Transverse colon (tissue), 4 donors: ENCODE measurements at places on chromosomes 5 and 9.

- DNase-seq, result no peak
Observed at GRCh38 chr5:51449026-51449425, 65.8 kb downstream of the ISL1 start.

GRCh38 chr5:32461441-32462120 is 17.0 kb upstream of the ZFR start:
- no peak for DNase-seq

DNA sequence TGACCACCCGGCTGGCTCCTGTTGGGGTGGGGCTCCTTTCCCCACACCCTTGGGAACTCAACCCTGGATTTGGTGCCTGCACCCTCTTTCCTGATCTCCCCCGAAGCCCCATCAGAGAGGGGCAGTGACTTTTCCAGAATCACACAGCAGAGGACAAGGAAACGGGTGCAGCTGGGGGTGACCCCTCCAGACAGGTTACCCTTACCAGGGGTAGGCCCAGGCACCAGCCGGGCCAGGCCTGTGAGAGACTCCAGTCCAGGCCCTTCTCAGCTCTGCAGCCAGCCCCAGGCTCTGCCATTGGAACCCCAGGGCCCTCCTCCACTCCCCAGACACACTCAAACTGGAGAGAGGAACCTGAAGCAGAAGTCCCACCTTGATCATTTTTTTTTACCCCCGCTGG is 19.0 kb upstream of the PHYHD1 start:
- DNase-seq, result no peak

DNA sequence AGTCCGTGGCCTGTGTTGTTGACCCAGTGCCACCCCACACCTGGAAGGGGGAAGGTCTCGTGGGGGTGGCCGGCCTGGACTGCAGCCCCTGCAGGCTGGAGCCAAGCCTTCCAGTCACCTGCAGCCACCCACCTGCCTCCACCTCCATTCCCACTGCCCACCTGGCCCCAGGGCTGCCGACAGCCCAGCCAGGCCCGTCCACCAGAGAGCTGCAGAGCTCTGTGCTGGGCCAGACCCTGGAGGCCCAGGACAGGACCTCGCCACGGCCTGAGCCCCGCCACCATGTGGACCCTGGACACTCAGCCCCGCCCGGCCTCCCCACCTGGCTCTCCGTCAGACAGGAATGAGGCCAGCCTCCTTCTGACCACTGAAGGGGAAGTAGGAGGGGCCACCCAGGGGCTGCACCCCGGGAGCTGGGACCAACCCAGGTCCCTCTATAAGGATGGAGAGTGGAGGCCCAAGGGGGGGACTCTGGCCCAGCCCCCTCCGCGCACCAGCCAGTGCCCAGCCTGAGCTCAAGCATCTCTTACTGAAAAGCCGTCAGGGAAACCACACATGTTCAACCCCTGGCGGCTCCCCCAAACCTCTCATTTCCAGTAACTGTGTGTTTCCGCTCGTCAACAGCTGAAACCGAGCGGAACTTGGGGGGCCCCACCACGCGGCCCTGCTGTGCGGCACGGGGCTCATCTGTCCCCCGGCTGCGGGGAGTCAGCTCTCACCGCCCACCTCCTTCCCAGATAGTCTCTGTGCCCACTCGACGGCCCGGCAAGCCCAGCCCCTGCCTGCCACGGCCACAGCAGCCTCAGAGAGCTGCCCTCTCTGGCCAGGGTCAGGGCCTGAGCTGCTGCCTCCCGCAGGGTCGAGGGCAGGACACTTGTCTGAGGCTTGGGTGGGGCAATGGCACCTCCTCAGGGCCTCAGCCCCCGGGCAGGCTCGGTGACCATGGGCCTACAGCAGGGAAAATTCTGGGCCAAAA is 12.8 kb downstream of the NOTCH1 start:
- DNase-seq, result no peak

DNA sequence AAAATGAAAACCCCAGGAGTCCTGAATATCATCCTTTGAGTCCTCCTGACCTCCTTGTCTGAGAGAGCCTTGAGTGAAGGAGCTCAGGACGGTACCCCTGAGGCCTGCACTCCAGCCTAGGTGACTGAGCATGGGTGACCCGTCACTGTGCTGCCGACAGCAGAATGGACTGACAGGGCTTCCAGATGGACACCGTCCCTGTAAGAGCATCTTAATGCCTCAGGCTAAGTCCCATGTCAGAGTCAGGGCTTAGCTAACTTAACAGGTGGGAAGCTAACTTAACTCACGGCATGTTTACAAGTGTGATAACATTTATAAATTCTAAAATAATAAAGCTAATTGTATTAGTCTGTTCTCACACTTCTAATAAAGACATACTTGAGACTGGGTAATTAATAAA is 68.3 kb downstream of the IL6ST start:
- DNase-seq, result no peak

DNA sequence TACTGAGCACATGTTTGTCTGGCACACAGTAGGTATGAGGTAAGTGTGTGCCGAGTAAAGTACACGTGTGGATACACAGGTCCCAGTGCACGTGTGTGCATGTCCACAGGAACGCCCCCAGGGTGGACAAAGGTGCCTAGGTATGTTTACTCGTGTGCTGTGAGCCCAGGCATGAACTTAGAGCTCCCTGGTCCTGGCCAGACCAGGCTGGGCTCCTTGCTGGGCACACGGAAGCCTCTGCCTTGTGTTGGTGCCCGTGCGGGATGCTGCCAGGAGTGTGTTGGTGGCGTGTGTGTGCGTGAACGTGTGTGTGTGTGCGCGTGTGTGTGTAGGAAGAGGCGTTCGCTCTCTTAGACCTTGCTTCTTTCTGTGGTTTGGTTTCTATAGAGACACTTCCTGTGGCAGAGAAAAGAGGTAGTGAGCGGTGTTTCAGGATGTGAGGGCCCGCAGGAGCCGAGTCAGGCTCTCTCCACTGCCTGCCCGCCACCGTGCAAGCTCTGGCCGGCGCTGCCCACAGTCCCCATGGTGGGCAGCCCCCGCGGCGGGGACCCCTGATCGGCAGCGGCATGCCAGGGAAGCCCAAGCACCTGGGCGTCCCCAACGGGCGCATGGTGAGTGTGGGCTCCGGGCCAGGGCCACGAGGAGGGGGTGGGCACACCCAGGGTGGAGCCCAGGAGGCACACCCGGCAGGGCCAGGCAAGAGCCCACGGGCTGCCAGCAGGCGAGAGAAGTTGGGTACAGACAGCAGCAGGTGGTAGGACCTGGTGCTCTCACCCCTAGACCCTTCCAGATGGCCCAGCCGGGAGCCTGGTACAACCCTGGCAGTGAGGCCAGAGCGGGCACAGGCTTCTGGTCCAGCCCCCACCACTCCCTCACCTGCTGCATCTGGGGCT is at the start of gene RGS14:
Gene RGS14, plus strand, starts transcription at position 466 of the 893 bp plus-strand sequence. Its CDS starts 101 bp downstream, at position 567.
- peak; percentile 68 for DNase-seq

DNA sequence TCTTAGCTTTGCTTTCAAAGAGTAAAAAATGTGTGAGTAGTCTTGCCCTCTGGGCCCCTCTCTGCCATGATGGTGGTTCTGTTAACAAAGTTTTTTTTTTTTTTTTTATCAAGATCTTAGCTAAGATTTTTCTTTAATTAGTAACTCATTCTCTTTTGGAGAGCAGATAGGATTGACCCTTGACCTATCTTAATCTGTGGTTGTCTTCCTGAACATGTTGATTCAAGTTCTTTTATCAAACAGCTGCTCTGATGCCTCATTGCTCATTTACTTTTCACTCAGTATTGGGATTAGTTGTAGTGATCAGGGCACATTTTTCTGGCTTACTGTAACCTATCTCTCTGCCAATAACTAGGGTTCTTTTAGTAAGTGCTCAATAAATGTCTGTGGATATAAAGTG is 106.3 kb downstream of the PCSK5 start:
- no peak for DNase-seq

GRCh38 chr5:172444110-172444510 is 10.2 kb downstream of the SH3PXD2B start:
- no peak for DNase-seq

DNA sequence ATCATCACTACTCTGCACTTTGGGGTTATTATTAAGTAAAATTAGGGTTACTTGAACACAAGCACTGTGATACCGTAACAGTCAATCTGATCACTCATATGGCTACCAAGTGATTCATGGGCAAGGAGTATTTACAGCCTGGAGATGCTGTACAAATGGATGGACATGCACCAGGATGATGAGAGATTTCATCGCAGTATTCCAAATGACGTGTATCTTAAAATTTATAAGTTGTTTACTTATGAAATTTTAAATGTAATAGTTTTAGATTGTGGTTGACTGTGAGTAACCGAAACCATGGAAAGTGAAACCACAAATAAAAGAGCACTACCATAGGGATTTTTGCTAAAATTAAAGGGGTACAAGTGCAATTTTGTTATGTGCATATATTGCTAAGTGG is 462.2 kb upstream of the PTGER4 start:
- DNase-seq, result no peak

DNA sequence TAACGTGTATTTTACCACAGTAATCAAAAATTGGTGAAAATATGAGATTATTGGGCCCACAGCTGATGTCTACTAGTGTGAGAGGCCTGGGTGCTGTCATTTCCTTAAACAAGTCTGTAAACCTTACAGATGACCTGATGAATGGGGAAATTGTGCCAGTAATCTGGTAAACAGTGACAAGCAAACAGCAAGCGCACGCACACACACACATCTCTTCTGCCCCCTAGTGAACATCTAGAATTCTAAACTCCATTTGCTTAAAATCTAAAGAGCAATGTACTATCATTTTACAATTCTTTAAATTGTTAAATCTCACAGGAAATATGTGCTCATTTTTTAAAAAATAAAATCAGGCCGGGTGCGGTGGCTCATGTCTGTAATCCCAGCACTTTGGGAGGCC is 7.5 kb upstream of the RAPGEF1 start:
- DNase-seq, result no peak

DNA sequence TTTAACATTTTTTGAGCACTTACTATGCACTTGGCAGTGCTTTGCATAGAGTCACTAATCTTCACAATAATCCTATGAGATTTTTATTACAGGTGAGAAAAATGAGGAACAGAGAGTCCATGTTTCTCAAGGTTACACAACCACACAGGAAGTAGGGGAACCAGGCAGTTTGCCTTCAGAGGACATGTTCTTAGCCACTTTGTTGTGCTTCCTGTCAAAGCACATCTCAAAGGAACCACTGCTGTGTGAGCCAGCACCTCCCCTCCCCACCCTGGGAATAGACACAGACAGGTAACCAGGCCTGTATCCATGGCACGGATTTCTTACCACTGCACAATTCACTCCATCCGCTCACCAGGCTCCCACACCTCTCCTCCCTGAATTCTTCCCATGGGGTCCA is 6.3 kb upstream of the DNAJB5 start:
- DNase-seq, result no peak

GRCh38 chr9:15211160-15211814 is 95.7 kb downstream of the TTC39B start:
- peak; percentile 59 for DNase-seq

GRCh38 chr9:2263665-2264064 is 248.5 kb downstream of the SMARCA2 start:
- DNase-seq, result no peak

DNA sequence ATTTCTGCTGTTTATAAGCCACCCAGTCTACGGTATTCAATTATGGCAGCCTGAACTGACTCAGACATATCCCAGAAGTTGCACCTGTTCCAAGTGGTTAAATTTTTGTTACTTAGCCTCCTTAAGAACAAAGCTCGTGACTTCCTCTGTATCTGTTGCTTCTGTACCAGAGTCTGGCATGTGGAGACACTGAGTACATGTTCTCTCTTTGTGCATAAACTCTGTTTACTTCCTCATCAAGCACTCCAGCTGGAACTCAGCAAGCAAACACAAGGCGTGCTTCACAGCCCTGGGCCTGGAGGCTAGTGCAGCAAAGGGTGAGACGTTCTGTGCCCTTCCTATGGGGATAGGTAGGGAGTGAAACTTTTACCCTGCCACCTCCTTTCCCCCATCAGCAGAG is 19.0 kb downstream of the C9orf152 start:
- DNase-seq, result peak; percentile 77

GRCh38 chr9:109317979-109318741 is 2.7 kb downstream of the EPB41L4B start:
- DNase-seq, result no peak

- no peak for DNase-seq
Observed at GRCh38 chr5:173050791-173051190, 5.4 kb upstream of the CREBRF start.

GRCh38 chr5:134018154-134018985 is 13.6 kb upstream of the VDAC1 start:
- peak; percentile 90 for DNase-seq

GRCh38 chr9:116058421-116058820 is 95.2 kb upstream of the PAPPA start:
- DNase-seq, result no peak

- DNase-seq, result no peak
Observed at GRCh38 chr9:69034071-69034470, 1.5 kb upstream of the FXN start.

GRCh38 chr9:96852676-96853075 is 1.6 kb downstream of the ZNF782 start:
- no peak for DNase-seq

- DNase-seq, result no peak
Observed at GRCh38 chr5:79235261-79235633, 684 bp upstream of the JMY start.

DNA sequence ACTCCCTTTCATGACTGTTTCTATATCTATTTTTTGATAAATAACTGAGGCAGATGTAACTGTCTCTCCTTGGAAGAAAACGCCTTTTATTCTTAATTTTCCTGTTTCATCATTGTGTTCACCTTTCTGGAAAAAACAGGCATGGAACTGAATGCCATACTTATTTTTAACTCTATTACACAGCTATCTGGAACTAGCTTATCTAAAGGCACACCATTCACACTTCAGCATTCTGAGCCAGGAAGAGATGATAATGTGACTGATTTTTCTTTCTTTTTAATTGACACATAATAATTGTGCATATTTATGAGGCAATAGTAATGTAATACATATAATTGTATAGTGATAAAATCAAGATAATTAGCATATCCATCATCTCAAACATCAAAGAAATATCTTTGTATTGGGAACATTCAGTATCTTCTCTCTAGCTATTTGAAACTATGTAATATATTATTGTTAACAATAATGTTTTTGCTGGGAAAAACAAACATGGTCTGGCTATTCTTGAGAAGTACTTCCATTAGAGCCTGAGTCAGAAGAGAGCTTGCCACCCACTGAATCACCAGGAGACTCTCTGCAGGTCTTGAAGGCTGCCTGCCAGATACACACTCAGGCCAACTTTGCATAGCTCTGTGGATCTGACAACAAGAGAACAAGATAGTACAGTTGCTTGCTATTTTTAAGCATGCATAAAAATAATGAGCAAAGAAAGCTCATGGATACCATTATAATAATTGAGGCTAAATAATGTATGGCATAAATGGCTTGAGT is 501.0 kb upstream of the EDIL3 start:
- no peak for DNase-seq
